ENCODE measurements at places on chromosomes 5 and 9.
A peak's percentile ranks its signal among the peaks of the same experiment; 100 is the strongest.

- no peak for DNase-seq
Measured at GRCh38 chr9:71975833-71976232, 64.4 kb downstream of the C9orf85 start.

DNA sequence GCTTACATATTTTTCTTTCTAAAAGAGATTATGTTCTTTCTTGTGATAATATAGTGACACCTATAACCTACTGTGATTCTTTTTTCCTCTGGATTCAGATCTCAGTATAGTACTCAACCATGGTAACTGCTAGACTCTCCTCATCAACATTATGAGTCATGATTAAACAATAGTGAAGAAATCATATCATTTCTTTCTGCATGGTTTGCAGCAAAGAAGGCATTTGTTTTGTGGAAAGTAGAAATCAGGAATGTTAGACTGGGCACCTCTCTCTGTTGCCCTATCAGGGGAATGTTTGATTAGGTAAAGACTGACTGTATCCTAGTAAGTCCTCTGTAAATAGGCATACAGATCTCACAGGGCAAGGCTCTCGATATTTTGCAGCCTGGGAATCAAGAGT, 25.6 kb upstream of the SMC2 start:
- no peak for DNase-seq

GRCh38 chr5:178677429-178677828, 50.6 kb upstream of the CLK4 start:
- no peak for DNase-seq

- no peak for DNase-seq
Measured at GRCh38 chr5:178237431-178238312, 5.1 kb upstream of the PHYKPL start.

GRCh38 chr9:114097613-114098020, 1.5 kb downstream of the KIF12 start:
- DNase-seq = no peak

- no peak for DNase-seq
Measured at GRCh38 chr9:110935829-110936228, 102.4 kb downstream of the LPAR1 start.

DNA sequence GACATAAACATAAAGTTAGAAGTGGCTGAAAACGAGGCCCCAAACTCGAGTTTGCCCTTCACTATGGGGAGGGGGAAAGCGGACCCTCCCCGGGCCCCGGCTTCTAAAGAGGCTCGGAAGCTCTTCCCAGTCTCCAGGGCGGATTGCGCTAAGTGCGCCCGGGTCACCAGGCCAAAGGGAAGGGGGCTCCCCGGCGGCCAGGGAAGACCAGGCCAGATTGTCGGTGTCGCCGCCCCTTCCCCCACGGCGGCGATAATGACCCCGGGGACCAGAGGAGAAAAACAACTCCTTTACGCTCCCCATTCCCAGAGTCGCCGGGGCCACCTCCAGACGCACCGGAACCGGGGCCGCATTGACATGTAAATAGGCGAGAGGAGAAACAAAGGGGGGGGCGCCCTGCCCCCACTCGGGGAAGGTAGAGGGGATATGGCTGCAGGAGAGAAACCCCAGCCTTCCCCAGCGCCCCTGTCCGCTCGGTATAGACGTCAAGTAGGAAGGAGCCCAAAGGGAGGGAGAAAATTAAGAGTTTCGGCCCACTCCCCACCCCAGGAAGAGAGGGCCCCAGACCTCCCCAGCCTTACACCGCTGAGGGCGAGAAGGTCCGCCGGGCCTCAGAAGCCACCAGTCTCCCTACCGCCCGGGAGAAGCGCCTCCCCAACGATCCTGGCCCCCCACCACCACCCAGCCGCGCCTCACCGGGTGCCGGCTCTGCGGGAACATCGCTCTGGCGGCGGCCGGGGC, 1.7 kb downstream of the TLE1 start:
- DNase-seq = peak; percentile 9
